ENCODE measurements at places on chromosomes 3 and 15.

DNA sequence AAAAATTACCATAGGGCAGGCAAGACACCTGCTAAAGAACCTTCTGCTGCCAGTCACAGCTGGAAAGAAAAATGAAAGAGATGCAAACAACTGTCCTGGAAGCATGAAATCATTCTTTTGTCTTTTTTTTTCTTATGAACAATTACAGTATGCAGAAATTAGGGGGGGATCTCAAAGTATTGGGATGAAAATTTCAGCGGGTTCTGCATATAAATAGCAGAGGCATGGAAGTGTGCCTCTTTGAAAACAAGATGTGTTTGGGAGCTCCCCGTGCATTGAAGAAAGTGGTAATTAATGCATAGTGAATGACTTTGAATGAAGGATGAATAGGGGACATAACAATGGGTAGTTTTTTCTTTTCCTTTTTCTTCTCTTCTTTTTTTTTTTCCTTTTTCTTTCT, 431.2 kb downstream of the SOX2 start:
- DNase-seq = no peak

DNA sequence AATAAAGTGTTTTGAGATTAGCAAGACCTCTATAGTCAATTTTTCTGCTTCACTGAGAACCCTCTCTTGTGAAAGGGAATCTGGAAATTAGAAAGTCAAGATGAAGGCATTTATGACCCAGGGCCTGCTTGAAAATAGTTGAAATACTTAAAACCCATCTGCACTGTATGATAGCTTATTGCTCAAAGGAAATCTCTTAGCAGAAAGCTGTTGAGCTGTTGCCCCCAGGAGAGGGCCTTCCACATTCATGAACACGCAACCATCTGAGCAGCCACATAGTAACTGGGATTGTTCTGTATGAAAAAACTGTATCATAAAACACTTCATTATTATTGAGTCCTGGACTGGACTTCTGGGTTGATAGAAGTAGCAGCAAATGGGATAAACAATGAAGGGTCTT, 106.4 kb upstream of the PTX3 start:
- DNase-seq = no peak

GRCh38 chr15:57655053-57655452, 51.5 kb upstream of the POLR2M start:
- DNase-seq = no peak

DNA sequence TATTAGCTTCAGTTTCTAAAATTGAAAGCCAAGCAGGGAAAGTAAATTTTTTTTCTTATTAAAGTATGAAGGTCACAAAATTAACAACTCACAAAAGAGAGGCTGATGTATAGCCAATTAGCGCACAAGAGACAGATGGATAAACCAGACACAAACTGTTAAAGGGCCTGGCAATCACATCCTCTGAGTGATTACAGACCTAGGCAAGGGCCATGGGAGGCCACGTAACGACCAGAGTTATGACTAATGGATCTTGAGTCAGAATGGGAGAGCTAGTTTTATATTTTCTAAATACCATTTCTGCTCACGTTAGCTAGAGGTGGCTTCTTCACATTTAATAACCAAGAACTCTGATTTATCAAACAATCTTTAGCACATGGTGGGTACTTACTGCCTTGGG, 17.8 kb upstream of the SCAMP5 start:
- no peak for DNase-seq

- DNase-seq = no peak
Observed at GRCh38 chr3:45575386-45575923, 19.1 kb upstream of the LIMD1 start.

- DNase-seq = no peak
Observed at GRCh38 chr15:99249270-99249841, at the start of gene TTC23. TSS of gene TTC23 (minus strand) at chr15:99249581. CDS start at chr15:99228712, 20,869 bp downstream.

DNA sequence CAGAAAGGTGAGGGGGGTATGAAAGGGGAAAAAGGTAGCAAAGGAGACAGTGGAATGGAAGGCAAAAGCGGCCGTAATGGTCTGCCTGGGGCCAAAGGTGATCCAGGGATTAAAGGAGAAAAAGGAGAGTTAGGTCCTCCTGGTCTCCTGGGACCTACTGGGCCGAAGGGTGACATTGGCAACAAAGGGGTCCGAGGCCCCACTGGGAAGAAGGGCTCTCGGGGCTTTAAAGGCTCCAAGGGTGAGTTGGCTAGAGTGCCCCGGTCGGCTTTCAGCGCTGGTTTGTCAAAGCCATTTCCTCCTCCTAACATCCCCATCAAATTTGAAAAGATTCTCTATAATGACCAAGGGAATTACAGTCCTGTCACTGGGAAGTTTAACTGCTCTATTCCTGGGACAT, 6.7 kb downstream of the OTOL1 start:
- DNase-seq = no peak

DNA sequence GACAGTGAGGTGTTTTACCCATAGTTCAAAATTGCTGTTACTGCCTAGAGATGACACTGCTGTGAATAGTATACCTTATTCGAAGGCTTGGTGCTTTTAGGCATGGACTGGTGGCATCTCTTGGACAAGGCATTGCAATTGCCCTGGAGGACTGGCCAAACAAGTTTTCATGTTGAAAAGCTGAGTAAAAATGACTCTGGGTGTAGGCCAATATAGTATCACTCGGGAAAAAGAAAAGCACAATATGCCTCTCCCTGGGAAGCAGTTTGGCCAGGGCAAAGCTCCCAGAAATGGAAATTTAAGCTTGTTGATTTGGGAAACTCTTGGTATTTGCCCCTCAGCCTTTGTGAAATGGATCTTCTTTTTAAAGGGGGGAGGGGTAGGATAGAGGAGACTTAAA, 54.8 kb downstream of the ZNF609 start:
- no peak for DNase-seq

DNA sequence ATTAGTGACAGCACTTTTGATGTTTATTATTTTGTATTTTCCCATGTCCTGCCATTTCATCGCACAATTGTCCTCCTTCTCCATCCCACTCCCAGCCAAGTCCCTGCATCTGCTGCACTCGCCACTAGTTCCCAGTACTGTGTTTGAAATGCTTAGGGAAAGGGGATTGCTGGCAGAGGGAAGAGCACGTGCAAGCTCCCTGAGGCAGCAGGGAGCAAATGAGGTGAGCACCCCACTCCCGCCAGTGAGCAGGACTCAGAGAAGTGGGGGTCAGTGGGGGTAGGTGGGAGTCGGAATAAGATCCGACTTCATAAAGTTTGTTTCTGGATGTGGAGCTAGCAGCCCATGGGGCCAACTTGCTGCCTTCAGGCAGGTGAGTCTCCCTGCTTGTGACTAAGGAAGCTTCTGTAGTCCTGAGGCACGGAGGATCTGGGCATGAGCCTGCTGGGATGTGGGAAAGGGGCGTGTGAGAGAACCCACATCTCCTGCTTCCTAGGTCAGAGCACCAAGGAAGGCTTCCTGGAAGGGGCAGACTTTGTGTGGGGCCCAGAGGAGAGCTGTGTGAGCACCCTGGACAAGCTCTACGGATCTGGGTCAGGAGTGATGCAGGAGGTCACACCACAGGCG, 99.7 kb upstream of the TLE3 start:
- no peak for DNase-seq

- DNase-seq = no peak
Observed at GRCh38 chr3:99702953-99703943, 64.9 kb downstream of the COL8A1 start.

DNA sequence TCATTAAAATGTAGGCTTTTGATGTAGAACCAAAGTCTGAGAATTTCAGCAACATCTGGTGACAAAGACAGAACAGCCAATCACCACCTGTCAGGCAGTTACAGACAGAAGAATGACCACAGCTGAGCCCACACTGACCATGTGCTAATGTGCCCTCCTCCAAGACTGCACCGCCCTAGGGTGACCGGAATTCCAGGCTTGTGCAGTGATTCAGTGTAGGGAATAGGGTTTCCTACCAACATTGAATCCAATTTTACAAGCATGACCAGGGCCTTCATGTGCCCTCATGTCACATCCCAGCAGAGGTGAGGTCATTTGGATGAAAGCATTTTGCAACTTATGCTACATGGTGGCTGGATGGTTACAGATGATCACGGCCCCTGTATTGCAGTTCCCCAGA, 412.5 kb downstream of the SOX2 start:
- DNase-seq = no peak

GRCh38 chr3:98600412-98601095, 7.1 kb upstream of the CPOX start:
- no peak for DNase-seq

DNA sequence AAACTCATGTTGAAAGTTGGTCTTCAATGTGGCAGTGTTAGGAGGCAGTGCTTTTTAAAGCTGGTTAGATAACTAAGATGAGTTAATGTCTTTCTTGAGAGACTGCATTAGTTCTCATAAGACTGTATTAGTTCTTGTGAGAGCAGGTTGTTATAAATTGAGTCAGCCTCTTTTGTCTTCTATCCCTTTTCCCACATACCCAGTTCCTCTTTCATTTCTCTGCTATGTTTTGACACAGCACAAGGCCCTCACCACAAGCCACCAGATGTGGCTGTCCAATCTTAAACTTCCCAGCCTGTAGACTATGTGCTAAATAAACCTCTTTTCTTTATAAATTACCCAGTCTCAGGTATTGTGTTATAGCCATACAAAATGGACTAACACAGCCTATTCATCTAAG, 94.6 kb upstream of the SNTN start:
- no peak for DNase-seq

All from T-helper 22 cell (primary cell).